ENCODE measurements at places on chromosomes 5 and 9. TPM values are rescaled to one million over a fixed set of nuclear protein-coding genes. Genes with fewer than 3 reads are reported as not detected.
A peak's percentile ranks its signal among the peaks of the same experiment; 100 is the strongest.

DNA sequence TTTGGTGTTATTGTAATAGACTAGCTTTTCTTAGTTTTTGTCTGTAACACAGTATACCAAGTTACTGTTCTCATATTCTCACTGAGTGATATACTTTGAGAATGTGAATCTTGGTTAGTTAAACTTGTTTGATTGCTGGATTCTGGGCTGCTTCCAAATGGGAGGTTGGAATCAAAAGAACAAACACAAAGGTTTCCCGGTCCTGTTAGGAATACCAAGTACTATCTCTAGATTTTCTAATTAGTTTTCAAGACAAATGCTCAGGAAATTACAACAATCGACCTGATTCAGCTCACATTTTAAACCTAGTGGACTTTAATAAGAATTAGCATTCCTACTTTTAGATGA lies 244.3 kb downstream of the CSNK1G3 start:
- no peak for DNase-seq

DNA sequence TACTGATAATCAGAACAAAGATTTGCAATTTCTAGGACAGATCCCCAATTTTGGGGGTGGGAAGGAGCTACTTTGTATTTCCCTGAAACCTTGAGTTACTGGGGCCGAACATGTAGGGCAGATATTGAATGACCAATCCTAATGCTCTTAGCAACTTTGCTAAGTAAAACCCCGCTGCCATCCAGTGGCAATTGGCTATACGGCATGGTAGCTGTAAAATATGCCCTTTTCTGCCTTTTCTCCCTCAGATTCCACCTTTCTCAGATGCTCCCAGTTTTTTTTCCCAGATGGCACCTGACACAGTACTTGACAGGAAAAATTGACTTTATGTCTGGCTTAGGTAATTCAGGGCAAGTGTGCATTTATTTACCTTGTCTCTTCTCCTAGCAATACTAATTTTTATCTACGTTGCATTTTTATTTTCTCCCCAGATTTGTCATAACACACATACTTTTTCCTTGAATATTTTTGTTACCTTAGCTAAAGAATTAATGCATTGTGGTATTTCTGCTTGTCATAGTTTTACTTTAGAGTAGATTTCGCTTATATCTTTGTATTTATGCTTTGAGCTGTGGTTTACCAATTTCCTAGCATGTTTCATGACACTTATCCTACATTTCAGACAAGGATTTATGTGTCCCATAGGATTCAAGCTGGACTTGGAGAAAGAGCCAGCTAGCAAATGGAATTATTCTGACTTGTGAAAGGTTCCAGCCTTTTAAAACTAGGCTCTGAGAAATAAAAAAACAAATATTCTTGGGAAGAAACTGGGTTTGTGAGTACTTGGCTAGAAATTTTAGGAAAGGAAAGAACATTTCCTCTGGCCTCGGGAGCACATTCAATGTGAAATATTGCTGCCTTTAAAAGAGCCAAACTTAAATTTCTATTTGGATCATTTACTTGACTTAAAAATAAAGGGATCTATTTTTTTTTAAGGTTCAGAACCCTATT lies 37.4 kb downstream of the PIK3R1 start:
- peak; percentile 54 for DNase-seq

- no peak for DNase-seq
Observed at GRCh38 chr9:93258818-93259489, 75.0 kb downstream of the WNK2 start.

DNA sequence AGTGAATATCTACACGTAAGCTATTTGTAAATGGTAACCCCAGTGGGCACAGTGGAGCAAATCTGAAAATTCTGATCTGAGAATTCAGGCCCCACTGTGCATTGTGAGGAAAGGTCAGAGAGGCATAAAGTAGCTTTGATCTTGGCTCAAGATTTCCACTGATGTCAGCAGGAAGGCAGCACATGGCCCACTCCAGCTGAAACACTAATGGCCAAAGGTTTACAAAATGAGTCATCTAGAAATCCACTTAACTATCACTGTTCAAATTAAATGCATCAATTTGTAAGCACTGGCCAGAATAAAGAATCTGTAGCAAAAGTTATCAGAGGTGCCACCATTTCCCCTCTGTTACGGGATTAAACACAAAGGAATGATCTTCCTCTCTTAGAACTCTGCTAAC lies 191.6 kb downstream of the C9orf152 start:
- DNase-seq: no peak

DNA sequence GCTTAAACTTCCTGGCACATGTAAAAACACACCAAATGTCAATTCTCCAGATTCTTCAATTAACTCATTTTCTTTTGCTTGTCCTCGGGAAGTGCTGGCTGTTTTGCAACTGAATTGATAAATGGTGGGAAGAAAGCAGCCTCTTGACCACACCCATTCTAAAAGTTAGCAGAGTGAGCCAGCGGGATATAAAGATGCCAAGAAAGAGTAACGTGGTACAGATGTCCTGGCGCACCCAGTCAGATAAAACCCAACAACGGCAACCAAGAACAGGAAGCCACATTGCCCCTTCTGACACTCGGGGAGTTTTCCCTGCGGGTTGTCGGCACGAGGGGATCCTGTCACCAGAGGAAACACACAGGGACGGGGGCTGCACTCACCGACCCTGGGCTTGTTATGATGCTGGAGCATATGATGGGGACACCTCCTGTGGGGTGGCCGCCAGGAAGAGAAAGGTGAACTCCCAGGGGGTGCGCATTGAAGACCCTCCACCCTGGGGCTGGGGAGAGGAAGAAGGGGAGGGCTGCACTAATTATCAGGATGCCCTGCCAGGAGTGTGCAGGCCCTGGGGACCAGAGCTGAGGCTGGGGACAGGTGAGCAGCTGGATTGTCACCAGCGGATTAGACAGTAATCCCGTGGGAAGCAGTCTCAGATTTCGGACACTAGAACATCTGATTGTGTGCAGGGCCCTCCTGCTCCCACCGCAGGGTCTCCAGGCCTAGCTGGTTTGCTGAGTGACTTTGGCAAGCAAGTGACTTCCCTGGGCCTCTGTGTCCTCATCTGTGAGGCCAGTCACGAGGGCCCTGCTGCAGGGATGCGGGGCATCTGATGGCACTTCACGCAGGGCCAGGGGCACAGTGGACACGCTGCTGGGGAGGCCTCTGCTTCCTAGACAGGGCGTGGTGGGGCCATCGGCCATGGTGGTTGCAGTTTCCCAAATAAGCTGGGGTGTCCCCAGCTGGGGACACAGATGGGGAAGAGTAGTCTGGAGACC lies 59.2 kb downstream of the CRB2 start:
- no peak for DNase-seq

GRCh38 chr9:18632632-18633403 lies 158.9 kb downstream of the ADAMTSL1 start:
- DNase-seq: no peak

- no peak for DNase-seq
Observed at GRCh38 chr9:6188466-6188865, 27.1 kb upstream of the IL33 start.

DNA sequence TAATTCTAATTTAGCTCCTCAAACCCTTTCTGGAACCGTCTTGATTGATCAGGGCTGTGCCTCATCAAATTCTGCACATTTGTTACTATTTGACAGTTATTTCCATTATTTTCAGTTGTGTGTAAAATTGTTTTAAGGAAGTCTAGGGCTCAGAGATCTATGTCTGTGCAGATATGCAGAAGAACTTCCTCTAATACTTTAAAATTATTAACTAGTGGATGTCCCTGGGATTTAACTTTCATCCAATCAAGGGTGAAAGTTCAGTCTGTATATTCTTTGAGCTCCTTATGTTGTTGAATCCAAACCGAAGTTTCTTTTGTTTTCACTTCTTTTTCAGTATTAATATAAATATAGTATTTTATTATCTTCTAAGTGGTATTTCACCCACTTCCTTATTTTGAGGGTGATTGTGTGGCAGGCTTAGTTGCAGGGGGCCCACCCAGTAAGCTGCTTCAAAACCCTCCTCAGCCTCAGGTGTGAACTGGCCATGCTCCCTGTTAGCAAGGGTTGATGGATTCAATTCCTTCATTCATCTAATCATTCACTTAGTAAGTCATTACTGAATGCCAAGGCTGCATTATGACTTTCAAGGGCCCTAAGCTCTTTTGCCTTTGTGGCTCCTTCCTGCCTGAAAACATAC lies 2.1 kb upstream of the CAMLG start:
- no peak for DNase-seq

DNA sequence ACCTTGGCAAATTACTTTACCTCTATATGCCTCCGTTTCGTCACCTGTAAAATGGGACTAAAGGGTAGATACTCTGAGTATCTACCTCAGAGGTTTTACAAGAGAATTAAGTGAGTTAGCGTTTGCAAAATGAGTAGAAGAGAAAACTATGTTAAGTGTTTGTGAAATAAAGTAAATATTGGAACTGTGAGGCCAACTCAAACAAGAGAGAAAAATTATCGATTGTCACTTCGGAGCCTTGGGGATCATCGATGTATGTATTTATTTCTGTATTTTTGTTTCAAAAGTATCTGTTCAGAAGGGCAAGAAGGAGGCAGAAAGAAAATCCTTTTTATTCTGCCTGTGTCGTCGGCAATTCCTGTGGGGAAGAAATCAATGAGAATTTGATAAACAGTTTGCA lies 25.8 kb upstream of the C5orf58 start:
- no peak for DNase-seq

DNA sequence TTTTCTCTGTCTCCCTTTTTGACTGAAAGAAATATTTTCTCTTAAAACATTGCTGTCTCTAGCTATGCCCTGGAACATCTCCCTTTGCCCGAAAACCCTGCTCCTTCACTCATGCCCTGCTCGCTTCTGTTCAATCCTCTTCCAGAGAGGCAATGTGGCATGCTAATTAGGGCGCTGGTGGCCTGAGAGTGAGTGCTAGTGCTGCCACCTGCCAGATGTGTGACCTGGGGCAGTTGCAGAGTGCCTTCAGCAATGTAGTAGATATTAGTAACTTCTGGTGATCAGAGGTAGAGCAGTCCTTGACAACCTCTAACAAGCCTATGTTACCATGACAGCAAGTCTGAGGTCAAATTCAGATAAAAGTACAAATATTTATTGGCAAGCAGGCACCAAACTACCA lies 119.5 kb upstream of the OSMR start:
- no peak for DNase-seq

- DNase-seq: no peak
Observed at GRCh38 chr9:126166291-126166690, 160.3 kb upstream of the MVB12B start.

DNA sequence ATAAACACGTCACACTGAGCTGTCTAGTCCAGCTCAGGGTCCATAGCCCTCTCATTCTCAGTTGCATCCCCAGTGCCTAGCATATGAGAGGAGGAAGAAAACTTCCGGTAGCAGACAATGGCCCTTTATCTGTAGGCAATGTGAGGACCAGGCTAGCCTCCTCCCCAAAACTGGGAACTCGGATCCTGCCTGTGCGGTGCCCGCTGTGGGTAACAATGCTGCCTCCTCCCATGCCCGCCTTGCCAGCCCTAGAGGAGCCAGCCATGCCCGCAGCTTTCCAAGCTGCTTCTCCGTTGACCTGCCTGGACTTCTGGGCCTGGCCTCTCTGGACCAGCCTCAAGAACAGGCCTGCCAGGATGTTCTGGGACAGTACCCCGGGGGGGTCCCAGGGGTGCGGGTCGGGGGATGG lies 74.6 kb upstream of the ORM1 start:
- DNase-seq: no peak

- DNase-seq: no peak
Observed at GRCh38 chr9:114206221-114206789, 51.0 kb downstream of the COL27A1 start.

- DNase-seq: no peak
Observed at GRCh38 chr5:72042097-72042496, 65.2 kb upstream of the MAP1B start.

- DNase-seq: no peak
Observed at GRCh38 chr5:16932401-16932800, 3.7 kb downstream of the MYO10 start.

DNA sequence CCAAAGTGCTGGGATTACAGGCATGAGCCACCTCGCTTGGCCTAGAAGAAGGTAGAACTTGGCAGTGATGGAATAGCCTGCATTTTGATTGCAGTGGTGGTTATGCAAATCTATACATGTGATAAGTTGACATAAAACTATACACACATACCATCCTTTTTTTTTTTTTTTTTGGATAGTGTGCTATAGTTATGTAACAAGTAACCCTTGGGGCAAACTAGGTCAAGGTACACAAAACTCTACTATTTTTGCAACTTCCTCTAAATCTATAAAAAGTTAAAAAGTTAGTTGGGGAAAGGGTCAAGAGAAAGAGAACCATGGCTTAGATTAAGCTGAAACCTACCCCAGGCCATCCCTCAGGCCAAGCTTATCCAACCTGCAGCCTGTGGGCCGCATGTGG lies 11.1 kb downstream of the TRIM14 start:
- no peak for DNase-seq

DNA sequence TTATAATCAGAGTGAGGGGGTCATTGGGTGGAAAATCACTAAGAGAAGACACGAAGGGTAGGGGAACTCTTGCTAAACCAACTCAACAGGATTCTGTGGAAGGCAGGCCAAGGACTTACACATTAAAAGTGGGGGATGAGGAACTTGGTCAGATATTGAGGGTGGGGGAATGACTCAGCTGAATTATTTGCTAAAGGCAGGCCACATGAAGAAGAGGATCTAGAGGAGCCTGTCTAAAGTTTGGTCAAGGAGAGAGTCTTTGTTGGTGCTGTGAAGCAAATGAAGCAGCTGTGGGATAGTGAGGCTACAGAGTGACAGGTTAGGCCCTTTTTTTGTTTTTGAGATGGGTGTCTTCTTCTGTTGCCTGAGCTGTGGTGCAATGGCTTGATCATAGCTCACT lies 63.9 kb upstream of the SPRY4 start:
- no peak for DNase-seq

GRCh38 chr9:123453076-123453667 lies 97.2 kb downstream of the CRB2 start:
- no peak for DNase-seq

- no peak for DNase-seq
Observed at GRCh38 chr9:88936132-88936531, 55.1 kb upstream of the S1PR3 start.

GRCh38 chr9:32161209-32161608 lies 223.2 kb upstream of the ACO1 start:
- no peak for DNase-seq

- no peak for DNase-seq
Observed at GRCh38 chr5:168162464-168162863, 129.0 kb upstream of the WWC1 start.

The DMRT3 gene
- total RNA-seq: not detected

The SHISAL2B gene
- total RNA-seq: not detected

The HMMR gene
- 87.7 TPM for total RNA-seq

The SEMA6A gene
- not detected for total RNA-seq

The PDE4D gene
- total RNA-seq: 65.4 TPM

The PKN3 gene
- total RNA-seq: 8.0 TPM

The AFAP1L1 gene
- total RNA-seq: not detected

The SIT1 gene
- 213 TPM for total RNA-seq

Data from activated CD8-positive, alpha-beta T cell treated with anti-CD3 and anti-CD28 coated beads, Interleukin-2, amount 10 ng/mL, durations not matched to agents 7 days and 5 days (primary cell).